Activated CD4-positive, alpha-beta T cell treated with anti-CD3 and anti-CD28 coated beads, Interleukin-2, amount 10 ng/mL, durations not matched to agents 7 days and 5 days (primary cell): ENCODE measurements at places on chromosomes 13 and 19.

DNA sequence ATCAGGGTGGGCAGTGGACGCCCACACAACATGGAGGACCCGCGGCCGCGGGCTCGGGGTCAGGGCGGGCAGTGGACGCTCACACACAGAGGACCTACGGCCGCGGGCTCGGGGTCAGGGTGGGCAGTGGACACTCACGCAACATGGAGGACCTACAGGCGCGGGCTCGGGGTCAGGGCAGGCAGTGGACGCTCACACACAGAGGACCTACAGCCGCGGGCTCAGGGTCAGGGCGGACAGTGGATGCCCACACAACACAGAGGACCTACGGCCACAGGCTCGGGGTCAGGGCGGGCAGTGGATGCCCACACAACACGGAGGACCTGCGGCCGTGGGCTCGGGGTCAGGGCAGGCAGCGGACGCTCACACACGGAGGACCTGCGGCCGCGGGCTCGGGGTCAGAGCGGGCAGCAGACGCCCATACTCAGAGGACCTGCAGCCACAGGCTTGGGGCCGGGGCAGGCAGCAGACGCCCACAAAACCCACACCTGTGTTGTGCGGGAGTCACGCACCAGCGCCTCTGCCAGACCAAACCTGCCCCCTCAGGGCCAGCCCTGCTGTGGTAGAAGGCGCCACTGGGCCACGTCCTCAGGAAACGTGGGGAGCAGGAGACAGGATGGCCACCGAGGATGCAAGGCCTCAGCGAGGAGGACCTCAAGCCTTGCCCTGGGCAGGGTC lies 27.6 kb upstream of the C13orf46 start:
- DNase-seq = no peak

- no peak for DNase-seq
Observed at GRCh38 chr13:111175935-111176334, 60.8 kb downstream of the ARHGEF7 start.

DNA sequence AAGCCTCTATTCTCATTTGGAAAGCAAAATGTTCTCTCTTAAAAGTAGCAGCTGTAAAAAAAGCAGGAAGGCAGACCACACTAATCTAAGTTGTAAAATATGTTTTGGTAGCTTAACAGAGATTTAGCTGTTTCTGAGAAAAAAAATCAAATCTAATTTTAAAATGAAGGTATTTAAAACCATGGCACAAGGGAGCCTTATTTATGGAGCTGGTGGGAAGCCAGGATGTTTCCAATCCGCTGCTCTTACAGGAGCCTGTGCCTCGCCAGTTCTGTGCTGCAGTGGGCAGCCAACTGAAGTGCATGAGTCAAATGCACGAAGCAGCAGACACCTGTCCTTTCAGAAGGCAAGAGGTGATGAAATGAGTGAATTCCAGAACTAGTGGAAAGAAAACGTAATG lies 28.2 kb downstream of the GPC6 start:
- no peak for DNase-seq

- DNase-seq = peak; percentile 84
Observed at GRCh38 chr19:18291590-18292461, 10.4 kb upstream of the JUND start.

DNA sequence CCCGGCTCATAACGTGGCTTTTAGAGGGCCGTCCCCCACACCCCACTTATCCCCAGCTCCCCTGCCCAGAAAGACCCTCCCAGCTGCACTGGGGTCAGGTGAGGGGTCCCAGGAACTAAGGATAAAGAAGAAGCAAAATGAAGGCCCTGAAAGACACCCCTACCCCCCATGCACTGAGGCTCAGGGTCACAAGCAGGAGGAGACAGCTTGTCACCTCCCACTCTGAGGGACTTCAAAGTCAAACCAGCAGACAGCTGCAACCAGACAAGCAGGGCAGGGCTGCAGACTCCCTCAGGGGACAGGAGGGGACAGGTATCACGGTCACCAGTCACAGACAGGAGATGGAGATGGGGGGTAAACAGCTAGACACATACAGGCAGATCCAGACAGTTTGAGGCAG lies 6.1 kb upstream of the NANOS3 start:
- no peak for DNase-seq

DNA sequence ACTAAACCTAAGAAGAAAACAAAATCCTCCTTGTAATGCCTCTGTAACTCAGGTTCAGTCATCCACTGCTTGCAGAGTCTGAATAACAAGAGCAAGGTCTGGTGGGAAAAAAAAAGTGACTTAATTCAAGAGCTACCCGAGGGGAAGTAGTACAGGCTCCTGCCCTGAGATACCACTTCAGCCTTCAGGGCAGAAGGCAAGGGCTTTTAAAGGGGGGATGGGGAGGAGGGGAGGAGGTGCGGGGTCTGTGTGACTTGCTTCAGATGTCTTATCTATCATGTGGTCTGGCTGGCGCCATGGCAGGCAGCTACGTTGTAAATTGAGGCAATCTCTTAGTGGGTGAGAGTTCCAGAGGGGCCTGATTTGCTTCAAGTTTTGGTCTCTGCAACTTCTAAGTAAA lies 66.7 kb downstream of the LRRC63 start:
- no peak for DNase-seq

GRCh38 chr19:38264486-38265212 lies at the start of gene SPINT2:
Gene SPINT2 (plus strand): TSS chr19:38264573. CDS start chr19:38264893, 320 bp downstream.
- peak; percentile 57 for DNase-seq

- peak; percentile 51 for DNase-seq
Observed at GRCh38 chr19:55251341-55252081, 7.3 kb downstream of the PPP6R1 start.

DNA sequence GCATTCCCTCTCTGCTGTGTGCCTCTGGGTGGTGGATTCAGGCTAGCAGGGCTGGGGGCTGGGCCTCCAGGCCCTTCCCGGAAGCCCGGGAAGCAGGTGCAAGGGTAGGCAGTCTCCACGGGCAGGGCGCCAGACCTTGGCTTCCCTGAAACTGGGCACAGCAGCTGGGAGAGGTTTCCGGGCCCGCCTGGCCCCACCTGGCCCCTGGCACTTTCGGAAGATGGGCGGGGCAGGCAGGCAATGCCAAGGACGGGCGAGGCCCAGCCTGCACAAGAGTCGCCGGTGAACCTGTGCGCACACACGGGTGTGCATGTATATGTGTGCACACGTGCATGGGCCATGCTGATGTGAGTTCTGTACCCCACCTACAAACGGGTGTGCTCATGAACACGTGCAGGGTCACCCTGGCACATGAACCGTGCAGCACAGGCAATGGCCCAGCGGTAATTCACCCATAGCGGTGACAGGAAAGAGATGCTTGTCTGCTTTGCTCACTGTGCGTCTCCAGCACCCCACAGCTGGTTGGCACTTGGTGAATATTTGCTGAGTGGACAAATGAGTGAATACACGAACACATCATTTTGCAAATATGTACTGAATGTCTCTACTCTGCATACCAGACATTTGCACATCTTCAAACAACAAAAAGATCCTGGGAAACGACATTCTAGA lies 15.3 kb downstream of the GADD45B start:
- DNase-seq = no peak

DNA sequence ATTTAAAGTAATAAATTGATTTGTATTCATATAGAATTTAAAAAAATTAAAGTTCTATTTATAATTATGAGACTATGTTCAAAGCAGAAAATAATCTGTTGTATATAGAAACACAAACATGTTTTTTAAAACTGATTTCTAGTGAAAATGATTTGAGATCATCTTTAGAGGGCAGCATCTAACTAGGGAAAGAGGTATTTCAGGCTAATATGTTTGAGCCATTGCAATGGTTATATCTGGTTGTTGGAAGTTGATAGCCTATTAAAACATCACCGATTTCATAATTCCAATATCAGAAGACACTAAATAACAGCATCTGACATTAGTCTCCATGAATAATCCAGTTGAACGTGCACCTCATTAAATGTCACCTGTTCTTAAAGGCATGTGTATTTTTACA lies 79.8 kb upstream of the SLITRK6 start:
- DNase-seq = no peak

DNA sequence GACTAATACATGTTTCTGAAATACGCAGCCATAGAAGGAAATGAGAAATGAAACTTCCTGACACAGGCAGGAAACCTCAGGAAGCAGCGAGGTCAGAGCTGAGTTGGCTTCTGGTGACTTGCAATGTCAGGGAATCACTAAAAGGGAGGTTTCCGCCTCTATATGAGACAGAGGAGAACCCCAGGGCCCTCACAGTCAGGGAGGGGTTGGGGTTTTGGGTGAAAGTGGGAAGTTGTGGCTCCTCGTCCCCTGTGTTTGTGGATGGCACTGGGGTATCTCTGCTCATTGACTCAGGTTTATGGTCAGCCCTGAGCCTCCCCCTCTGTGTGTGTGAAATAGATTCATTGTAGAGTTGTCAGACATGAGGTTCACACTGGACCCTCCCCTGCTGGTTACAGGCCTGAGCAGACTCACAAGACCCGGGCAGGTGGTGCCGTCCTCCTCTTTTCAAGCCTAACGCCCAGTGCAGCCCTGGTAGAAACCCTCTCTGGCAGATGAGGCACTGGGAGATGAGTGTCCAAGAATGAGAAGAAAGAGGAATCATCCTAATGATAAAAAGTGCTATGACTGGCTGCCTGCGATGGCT lies 5.5 kb upstream of the LILRA6 start:
- DNase-seq = peak; percentile 20

DNA sequence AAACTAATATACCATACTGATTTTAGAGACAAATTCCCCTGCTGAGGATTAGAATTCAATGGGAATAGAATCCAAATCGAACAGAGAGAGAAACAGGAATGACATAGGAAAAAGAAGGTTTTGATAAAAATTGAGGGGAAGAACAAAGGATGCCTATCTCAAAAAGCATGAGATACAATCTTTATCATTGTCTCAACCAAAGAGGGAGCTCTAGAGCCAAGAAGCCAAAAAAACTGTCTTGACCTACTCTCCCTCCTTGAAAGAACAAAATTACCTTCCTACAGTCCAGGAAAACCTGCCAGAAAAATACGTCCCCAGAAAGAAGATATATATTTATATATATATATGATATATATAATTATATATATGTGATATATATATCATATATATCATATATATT lies 39.2 kb upstream of the MIR17HG start:
- no peak for DNase-seq

- DNase-seq = no peak
Observed at GRCh38 chr13:112793545-112794445, 104.0 kb downstream of the ATP11A start.

- DNase-seq = no peak
Observed at GRCh38 chr13:79667771-79668170, 186.8 kb downstream of the NDFIP2 start.

DNA sequence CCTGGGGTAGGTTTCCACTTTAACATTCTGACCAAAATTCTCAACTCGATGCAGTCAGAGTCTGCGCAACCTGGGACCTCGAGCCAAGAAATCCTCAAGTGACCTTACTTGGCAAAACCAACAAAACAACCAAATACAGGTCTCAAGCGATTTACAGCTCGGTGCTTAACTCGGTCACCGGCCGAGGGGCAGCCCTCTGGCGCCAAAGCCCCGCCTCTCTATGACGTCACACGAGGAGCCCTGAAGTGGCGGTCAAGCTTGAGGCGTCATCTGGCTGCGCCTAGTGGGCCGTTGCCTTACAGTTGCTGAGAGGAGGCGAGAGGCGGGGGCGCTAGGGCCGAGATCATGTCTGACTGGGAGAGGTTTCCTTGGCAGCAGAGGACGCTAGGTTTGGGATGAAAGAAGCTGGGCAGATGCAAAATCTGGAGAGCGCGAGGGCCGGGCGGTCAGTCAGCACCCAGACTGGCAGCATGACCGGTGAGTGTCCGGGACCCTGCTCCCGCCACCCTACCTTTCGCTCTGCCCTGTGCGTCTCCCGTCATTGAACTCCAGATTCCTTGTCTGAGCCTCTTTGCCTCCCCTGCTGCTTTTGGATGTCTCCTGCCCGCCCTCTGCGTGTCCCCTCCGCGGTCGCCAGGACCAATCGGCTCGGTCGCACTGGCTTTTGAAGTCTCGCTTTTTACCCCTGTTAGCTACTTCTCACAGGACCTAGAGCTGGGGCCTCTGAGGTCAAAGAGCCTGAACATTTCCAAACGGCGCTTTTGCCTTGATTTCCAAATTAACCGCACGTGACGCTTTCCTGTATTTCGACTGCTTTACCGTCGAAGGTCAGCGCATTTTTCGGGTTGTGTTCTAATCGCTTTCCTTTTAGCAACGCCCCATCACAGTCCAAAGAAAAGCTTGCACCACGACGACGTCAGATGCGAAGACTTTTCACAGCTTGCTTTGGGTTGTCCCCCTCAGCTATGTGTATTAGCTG lies at the start of gene CDADC1:
TSS of gene CDADC1 (plus strand) at position 283 of the 979 bp plus-strand sequence. CDS start at position 396, 113 bp downstream.
- peak; percentile 93 for DNase-seq

DNA sequence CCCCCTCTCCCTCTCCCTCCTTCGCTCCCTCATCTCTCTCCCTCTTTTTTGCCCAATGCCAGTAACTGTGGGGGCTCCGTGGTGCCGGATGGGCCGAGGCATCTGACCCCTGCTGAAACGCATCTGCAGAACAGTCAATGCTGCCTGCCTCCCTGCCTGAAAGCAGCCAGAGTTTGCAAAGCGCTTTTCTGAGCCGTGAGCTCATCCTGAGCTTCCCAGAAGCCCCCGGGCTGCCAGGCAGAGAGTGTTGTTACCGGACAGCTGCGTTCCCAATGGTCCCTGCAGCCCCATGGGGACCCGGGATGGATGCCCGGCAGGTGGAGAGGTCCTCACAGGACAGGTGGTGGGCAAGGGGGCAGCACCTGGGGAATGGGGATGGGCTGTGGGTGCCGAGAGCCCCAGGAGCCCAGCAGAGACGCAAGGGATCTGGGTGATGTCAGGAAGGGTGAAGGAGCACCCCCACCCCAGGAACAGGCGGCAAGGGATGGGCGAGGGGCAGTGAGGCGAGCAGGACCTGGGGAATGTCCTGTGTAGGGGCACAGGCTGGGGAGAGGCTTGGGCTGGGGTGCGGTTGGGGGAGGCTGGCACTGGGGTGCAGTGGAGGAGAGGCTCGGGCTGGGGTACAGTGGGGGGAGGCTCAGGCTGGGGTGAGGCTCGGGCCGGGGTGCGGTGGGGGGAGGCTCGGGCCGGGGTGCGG lies 33.0 kb downstream of the GPX4 start:
- DNase-seq = no peak

DNA sequence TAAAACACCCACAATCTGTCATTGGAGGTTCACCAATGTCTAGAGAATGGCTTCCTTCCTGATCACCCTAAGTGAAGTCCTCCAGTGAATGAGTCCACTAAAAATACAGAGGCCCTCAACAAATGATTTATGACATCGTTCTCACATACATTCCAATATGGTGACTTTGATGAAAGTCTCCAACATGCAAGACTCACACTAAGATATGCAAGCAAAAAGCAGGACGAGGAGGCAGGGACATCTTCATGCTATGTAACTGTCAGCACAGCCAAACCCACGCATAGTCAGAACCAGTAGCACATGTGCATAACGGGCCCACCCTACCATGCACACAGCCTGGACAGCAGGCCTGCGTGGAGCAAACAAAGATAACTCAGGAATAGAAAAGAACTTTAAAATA lies 16.6 kb upstream of the LSM14A start:
- no peak for DNase-seq

DNA sequence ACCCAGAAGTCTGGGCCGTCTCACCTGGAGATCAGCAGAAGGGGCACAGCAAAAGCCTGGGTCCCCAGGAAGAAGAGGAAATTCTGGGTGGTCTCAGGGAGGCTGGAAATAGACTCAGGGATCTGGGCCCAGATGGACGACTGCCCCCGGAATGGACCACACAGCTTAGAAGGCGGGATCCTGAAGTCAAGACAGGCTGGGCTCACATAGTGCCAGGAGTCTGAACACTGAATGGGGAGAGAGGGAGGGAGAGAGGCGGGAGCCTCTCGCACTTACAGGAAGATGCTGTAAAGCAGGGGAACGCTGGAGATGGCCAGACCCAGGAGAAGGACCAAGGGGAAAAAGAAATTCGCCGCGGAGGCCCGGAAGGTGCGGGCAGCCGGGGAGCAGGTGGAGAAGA lies 1.3 kb upstream of the LENG1 start:
- DNase-seq = no peak

GRCh38 chr13:110616103-110617101 lies 1.1 kb downstream of the NAXD start:
- DNase-seq = peak; percentile 32
